Lung (tissue), 17 donors: ENCODE measurements at places on chromosomes 5 and 9.
A peak's percentile ranks its signal among the peaks of the same experiment; 100 is the strongest.

GRCh38 chr5:133751846-133752245 is 139.5 kb upstream of the FSTL4 start:
- DNase-seq, result no peak

DNA sequence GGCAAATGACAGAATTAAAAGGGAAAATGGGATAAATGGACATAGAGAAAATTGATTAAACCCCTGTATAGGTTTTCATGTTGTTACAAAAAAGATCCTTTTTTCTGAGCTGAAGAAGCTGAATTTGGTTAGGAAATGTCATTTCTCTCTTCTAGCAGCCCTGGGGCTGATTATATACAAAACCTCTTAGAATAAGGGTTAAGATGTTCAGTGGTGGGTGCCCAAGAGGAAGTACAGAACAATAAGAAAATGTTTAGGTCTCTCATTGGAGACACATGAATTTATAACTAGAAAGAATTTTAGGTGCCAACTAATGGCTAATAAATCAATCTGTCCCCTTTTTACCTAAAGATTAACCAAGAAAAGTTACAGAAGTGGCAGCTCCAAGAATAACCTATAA is 14.2 kb downstream of the ABHD17B start:
- DNase-seq, result no peak

DNA sequence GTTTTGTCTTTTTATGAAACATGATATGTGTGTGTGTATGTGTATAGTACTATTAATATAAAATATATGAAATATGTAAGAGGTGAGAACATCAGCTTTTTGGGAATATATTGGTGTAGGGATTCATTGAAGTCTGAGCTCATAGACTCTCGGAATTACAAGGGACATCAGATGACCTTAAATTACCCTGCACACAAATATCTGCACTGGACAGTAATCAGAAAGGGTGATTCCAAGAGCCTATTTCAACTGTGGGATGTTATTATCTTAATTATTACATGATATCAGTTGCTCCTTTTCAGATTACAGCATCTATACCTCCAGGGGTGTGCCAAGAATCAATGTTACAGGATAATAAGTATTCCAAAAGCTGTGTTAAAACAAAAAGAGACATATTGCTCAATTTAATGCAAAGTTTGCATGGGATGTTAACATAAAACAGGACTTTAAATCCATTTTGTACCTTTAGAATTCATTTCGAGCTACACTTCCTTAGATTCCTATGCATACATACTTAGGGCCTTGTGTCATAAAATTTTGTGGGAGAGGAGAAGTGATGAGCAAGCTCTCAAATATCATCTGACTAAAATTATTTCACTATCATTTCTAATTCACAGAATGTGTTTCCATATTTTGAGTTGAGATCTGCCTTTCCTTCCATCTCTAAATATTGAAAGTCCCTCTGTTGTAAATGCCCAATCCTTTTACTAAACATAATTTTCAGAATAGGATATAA is 365.2 kb downstream of the BRINP1 start:
- DNase-seq, result no peak

DNA sequence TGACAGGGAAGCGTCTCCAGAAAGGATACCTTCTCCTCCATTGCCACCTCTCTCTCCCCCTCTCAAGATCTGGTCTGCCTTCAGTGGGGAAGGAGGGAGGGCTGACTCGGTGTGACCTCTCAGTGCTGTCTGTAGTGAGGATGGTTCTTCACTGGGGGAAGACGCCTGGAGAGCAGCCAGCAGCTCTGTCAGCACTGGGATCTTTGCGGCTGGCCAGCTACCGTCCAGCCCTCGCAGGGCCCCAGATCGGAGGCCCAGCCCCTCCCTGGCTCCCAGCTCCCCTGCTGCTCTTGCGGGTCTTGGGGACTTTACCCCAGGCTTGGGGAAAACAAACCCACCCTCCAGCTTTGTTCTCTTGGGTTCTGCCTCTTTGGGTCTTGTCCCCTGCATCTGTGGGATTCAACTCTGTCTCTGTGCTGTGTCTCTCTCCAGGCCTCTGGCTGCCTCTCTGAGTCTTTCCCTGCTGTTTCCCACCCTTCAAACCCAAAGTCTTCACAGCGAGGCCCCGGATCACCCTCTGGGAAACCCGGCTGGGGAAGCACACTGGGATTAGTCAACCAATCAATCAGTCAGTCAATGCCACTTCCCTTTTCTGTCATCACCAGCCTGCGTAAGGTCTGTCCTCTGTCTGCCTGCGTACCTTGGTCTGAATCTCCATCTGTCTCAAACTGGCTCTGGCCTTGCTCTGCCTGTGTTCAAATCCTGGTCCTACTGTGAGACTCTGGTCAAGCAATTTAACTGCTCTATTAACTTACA is 23.0 kb downstream of the FGF18 start:
- peak; percentile 68 for DNase-seq

GRCh38 chr9:114521846-114522245 is 16.6 kb upstream of the WHRN start:
- DNase-seq, result no peak

- DNase-seq, result peak; percentile 81
These were observed 209.3 kb downstream of the ROR2 start for GRCh38 chr9:91740701-91741100.

GRCh38 chr5:176373100-176373818 is 8.0 kb downstream of the ARL10 start:
- DNase-seq, result peak; percentile 51

GRCh38 chr9:76302543-76302942 is 91.7 kb downstream of the RFK start:
- no peak for DNase-seq

DNA sequence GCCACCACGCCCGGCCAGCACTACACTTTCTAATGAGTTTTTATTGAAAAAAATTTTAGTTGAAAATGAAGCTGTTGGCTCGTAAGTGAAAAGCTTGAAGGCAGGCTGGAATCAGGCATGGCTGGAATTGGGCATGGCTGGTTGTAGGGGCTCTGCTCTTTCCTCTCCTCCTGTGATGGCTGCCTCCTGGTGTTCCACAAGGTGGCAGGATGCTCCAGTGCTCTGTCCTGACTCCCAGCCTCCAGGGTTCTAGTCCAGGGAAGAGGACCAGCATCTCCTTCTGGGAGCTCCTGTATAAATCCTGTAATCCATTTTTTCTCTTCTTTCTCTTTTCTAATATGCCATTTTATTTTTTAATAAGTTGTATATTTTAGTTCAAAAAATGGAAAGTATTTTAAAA is 57.2 kb upstream of the DHFR start:
- peak; percentile 25 for DNase-seq

DNA sequence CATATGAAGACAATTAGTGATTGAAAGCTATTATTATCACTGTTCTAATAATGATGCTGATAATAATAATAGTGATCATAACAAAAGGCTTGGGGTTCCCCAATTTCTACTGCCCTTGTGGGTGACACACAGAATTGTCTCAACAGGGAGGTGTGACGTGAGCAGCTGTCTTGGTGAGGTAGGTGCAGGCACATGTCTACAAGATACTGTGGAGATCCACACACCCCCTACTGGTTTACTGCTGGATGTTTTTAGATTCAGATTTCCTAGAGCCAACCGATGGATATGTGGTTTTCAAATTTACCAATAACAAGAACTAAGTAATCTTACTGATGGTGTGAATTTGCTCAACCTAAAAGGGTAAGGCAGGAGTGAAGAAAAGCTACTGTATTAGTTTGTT is 139.0 kb downstream of the TARS1 start:
- DNase-seq, result no peak

GRCh38 chr9:76638001-76638400 is 126.2 kb upstream of the PCA3 start:
- DNase-seq, result no peak

- DNase-seq, result no peak
These were observed 66.4 kb downstream of the IL31RA start for GRCh38 chr5:55917402-55918086.

DNA sequence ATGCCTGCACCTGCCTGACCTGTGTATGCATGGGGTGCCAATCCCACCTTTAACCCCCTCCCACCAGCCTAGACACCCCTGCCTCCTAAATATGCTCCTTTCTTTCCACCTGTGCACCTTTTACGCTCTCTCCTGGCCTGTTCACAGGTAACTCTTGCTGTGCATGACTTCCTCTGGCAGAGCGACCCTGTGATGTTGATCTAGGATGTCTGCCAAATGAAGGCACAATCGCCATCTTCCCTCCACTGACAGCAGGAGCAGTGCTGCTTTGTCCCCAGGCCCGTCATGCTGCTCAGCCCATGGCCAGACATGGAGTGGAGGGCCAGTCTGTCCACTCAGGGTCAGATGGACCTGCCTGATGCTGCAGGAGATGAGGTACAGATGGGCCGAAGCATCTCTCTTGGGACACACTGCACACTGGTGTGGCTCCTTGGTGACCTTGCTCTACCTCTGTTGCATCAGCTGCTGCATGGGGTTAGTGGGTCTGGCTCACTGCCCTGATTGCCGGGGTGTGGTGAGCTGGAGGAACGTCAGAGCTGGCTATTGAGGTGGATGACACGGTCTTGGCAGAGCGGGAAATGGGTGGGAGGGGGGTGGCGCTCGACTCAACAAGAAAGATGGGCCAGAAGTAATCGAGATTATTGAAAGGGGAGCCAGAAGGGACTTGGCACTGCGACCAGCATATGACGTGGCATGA is 101.7 kb upstream of the PITX1 start:
- DNase-seq, result no peak

- DNase-seq, result no peak
These were observed 11.0 kb upstream of the RUSC2 start for GRCh38 chr9:35478871-35479270.

DNA sequence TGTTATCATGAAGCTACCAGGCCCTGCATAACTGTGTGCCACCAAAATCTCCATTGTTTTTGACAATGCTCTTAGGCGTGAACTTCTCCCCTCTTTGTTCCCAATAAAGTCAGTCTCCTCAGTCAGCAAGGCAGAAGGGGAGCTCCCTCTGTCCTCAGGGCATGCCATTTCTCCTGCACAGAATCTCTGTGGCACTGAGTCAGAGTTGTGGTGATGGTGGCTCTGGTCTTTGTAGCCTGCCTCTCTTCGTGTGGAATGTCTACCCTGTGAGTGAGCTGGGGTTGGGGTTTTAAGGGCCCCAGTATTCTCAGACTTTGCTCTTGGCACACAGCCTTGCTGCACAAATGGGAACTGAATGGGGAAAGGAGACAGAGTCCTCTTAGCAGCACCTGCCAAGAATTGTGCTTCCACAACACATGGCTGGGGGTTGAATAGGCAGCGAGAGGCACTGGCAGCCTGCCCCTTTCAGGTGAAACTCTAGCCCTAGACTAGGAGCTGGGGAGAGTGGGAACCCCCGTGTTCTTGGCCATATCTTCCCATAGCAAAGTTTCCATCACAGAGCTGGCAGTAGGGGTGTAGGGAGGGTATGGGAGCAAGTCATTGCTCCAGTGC is 146.6 kb downstream of the SH3GL2 start:
- no peak for DNase-seq

DNA sequence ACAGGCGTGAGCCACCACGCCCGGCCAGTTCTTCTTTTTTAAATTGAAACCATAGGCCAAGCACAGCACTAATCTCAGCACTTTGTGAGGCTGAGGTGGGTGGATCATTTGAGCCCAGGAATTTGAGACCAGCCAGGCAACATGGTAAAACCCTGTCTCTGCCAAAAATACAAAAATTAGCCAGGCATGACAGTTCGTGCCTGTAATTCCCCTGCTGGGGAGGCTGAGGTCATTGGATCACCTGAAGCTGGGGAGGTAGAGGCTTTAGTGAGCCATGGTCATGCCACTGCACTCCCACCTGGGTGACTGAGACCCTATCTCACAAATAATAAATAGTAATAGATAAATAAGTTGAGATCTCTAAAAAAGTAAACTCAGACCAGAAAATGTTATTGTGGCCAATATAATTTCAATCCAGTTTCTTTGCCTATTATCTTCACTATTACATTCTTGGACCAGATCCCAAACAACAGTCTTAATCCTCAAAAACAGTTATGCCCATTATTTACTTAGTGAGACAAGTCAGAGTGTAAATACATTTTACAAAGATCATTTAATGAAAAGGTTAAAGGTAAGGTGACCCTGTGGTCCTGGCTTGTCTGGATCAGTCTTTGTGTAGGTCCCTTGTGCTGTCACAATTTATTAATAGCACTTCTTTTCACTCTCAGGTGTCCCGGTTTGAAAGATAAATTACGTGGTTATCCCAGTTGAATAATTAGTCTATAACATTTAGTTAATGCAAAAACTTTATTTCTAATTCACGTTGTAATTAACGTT is 53.6 kb downstream of the RAB24 start:
- DNase-seq, result no peak

GRCh38 chr9:12771891-12772290 is 2.9 kb upstream of the LURAP1L start:
- DNase-seq, result no peak

GRCh38 chr9:19020886-19021455 is 12.0 kb downstream of the SAXO1 start:
- DNase-seq, result no peak

GRCh38 chr5:87266914-87267573 is 639 bp upstream of the RASA1 start:
- no peak for DNase-seq

DNA sequence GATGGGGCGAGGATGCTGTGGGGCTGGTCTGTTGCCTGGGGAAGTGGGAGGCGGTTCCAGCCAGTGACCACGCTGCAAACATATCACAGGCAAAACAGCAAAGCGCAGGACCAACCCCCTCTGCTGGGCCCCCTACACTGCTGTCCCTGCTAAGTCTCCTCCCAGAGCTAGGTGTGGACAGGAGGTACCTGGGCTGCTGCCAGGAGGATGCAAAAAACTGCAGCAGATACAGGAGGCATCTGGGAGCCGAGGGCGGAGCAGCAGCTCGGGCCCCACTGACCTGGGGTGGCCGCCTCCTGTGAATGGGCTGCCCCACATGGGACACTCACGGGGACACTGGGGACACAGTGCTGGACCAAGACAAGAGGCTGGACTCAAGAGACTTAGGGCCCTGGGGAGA is 48.0 kb upstream of the PHYKPL start:
- peak; percentile 15 for DNase-seq

- DNase-seq, result no peak
These were observed 433.5 kb downstream of the KIAA0825 start for GRCh38 chr5:94184870-94185269.

GRCh38 chr5:154179846-154180710 is 10.5 kb upstream of the GALNT10 start:
- DNase-seq, result peak; percentile 46

GRCh38 chr5:88741964-88742363 is 141.0 kb downstream of the MEF2C start:
- no peak for DNase-seq

DNA sequence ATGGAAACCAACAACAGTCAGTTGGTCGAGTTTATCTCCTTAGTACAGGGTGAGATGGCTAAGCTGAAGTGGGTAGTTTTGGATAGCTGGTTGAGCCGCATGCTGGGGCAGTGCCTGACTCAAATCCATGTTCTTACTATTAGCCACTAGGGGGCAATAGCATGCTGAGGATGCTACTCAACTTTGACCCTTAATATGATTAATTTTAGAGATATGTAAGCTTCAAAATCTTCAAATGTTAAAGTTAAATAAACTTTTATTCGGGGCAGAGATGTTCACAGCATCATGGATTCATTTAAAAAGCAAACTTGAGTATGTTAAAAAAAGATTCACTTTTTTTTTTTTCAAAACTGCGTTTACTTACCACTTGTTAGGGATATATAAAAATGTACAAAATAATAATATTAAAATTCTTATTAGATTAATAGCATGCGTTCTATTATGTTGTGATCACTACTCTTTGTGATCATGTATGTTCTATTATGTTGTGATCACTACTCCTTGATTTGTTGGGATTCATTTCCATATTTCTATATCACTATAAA is 57.0 kb downstream of the C9orf153 start:
- no peak for DNase-seq
